SIG-M5 (cell line): ENCODE measurements at places on chromosomes 7 and 10.

- DNase-seq = no peak
Measured at GRCh38 chr10:70729763-70730357, 55.3 kb downstream of the TBATA start.

- no peak for DNase-seq
Measured at GRCh38 chr10:96765406-96766240, 45.3 kb upstream of the PIK3AP1 start.

- DNase-seq = no peak
Measured at GRCh38 chr7:25628446-25628845, 400.2 kb upstream of the NPVF start.

DNA sequence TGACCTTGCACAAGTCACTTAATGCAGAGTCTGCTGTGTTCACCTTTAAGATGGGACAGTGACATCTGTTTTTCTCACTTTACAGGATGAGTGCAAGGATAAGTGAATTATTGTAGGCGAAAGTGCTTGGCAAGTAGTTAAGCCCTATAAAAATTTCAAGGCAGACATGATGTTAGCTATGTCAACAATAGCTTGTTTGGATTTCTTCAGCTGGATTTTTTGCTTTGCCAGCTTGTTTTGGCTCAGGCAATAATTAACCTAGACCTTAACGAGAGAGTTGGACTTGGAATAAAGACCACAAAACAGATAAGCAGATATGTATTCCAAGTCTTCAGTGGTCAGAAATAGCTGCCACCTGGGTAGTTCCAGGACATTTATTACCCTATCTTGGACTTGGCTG is 255.2 kb downstream of the ARL4A start:
- no peak for DNase-seq

- no peak for DNase-seq
Measured at GRCh38 chr10:122152544-122152943, 118.6 kb upstream of the BTBD16 start.

DNA sequence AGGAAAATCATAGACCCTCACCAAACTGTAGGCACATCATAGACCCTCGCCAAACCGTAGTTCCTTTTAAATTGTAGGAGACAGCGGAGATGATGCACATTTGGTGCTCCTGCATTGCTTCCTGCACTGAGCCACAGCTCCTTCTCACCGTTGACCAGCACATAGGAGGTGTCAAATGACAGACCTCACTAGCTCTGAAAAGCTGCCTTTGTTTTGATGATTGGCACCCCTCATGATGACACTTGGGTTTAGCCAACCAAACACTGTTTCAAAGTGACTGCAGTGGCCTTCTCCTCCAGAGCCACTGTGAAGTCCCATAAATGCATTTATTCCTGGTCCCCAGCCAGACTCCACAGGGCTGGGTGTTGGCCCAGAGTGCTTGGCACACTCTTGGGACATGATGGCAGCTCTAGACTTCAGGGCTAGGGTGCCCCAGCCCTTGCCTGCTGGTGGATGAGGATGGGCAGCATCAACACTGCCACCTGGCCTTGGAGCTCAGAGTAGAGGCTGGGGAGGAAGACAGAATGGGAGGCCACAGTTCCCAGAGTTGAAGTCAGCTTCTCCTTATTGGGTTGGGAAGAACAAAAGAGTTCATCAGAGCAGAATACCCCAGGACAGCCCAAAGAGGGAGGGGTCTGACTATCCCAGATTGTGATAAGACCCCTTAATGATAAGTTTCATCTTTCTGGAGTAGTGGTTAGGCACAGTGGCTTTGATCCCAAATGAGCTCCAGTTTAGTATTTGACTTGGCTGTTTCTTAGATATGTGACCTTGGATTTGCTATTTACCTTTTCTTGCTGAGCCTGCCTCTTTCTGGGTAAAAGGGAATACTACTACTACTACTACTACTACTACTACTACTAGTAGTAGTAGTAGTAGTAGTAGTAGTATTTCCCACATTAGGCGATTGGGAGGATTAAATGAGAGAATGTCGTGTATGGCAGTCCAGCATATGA is 75.3 kb downstream of the MTPN start:
- no peak for DNase-seq

DNA sequence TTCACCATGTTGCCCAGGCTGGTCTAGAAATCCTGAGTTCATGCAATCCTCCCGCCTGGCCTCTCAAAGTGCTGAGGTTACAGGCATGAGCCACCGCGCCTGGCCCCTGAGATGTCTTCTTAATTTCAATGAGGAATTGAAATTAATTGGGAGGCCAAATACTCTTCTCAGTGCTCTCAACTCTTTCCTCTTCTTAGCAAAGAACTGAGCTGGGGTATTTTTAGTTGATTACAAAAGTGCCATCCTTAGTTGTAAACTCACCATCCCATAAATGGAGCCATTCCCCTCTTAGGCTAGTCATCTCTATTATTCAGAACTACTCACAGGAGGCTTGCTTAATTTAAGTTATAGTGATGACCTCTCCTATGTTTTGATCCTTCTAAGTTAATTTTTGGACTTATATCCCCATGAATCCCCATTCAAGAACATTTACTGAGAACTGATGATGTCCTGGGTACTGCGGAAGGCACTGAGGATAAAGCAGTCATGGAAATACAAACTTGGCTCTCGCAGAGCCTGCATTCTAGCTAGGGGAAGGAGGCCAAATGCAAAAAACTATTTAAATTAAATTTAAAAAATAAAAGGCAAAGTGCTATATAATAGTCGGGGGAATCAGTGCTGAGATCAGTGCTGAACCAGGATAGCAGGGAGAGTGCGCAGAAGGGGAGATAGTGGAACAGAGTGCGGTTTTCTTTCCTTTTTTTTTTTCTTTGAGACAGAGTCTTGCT is 145.3 kb downstream of the SFMBT2 start:
- no peak for DNase-seq

DNA sequence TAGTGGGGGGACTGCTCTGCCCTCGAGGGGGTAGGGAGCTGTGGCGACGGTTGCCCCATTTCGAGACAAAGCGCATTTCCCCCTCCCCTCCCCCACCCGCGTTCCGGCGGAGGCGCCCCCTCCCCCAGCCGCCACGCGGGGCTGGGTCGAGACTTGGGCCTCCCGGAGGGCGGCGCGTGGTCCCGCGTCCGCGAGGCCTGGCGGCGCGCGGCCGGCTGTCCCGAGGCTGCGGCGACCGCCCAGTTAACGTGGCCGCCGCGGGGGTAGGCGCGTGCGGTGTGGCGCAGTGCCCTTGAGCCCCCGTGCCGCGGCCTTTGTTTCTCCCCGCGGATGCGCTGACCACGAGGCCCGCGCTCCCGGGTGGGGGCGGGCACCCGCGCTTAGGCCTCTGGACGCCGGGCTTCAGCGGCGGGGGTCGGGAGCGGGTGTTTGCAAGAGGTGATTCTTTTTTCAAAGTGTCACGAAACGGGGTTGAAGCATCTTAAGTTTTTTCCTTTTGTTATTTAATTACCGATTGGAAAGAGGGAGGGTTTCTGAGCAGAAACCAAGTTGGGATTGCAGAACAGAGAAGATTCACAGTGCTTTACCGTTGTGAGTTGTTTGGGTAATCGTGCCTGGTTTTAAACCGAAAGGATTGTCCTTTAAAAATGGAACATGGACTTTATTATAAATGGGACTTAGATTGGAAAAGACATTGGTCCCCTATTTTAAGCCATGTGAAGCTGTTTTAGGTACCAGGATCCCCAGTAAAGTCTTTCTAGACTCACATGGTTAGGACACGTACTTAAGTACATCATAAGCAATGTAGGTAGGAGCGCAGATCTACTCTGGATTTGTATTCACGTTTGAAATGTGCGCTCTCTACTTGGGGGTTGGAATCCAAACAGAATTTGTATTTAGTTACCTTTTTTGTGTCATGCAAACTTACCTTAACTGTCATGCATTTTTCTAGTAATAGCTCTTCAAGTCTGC is 760 bp downstream of the CBX3 start:
- no peak for DNase-seq

GRCh38 chr7:3697472-3697871 is 396.4 kb downstream of the SDK1 start:
- no peak for DNase-seq
